Retina (tissue), 1 donor: ENCODE measurements at places on chromosomes 4 and X.

DNA sequence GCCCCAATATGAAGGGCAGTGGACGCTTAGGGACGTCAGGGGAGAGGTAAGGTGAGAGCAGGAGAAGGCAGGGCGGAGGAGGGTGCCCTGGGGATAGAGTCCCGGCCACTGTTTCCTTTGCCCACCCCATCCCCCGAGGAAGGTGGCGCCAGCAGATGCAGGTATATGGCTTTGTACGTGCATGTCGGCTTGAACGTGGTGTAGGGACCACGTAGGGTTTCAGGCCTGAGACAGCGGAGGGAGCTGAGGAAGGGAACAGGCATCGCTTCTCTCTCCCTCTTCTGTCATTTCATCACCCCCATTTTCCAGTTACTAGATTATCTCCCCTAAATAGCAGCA, 97.9 kb downstream of the PHKA2 start:
- DNase-seq = no peak

GRCh38 chr4:184755278-184755677, 21.4 kb upstream of the CENPU start:
- DNase-seq = no peak

- DNase-seq = no peak
These were observed 46.2 kb downstream of the SMARCA5 start for GRCh38 chr4:143559757-143560147.

- DNase-seq = peak; percentile 33
These were observed 754.8 kb downstream of the RAB28 start for GRCh38 chr4:12729384-12729783.

GRCh38 chrX:47078129-47079043, at the start of gene RGN:
RGN (plus strand) TSS chrX:47078443; CDS start chrX:47081145, 2,702 bp downstream.
- DNase-seq = peak; percentile 54

GRCh38 chr4:2583517-2583916, 47.1 kb downstream of the FAM193A start:
- DNase-seq = no peak

GRCh38 chrX:63754136-63754859, 30.7 kb downstream of the ARHGEF9 start:
- peak; percentile 45 for DNase-seq

DNA sequence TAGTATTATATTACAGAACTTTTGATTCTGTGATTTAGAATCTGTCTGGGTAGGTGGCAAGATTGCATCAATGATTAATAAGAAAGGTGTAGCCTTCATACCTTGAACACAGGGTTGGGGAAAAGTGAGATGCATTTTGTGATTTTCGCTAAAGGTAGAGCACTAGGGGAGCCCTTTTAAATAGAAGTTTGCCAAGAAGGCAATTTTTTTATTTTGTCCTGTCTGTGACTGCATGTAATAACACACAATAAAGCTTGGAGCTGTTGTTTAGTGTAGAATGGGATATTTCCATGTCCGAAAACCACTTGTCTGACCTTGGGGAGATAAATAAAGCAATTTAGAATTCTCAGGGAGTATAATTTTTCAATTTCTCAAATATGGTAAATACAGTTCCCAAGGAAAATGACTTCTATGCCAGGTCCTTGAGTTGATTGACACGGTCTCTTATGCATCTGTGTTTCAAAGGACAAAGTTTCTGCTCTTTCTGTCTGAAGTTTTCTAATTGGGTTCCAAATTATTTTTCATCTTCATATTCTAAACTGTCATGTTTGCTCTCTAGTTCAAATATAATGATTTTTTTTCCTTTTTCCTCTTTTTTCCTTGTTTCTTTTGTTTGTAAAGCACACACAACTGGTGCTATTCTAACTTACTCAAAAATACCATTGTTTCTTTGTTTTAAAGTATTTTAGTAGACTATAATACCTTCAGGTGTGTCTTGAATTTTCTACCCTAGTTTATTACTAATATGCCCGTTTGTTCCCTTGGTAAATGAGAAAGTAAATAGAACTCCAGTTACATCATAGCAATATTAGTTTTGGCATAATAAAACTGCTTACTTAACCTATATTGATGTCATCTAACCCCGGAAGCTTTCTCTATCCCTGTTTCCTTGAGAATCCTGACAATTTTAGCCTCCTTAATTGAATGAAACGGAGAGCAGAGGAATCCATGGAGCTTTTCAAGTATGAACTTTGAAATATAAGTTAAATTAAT, 87.8 kb upstream of the BMPR1B start:
- DNase-seq = no peak

DNA sequence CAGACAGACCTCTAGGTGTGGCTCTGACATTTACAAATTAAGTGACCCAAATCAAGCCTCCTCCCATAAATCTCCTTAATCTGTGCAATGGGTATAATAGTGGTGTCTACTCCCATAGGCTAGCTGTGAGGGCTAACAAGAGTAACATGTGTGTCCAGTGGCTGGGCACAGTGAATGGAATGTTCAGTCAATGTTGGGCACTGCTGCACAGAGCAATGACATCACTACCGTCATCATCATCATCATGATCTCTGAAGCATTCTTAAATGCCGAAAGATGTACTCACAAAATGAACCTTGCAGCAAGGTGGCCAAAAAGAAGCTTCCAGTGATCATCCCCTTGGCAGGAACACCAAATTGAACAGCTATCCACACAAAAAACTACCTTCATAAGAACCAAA, 43.5 kb downstream of the CHRNA9 start:
- no peak for DNase-seq
